Glutamatergic neuron (in vitro differentiated cells): ENCODE measurements at places on chromosomes 7 and 10. TPM values are rescaled to one million over a fixed set of nuclear protein-coding genes. Genes with fewer than 3 reads are reported as not detected.

- no peak for DNase-seq
Measured at GRCh38 chr7:141949451-141949850, 2.7 kb upstream of the CLEC5A start.

DNA sequence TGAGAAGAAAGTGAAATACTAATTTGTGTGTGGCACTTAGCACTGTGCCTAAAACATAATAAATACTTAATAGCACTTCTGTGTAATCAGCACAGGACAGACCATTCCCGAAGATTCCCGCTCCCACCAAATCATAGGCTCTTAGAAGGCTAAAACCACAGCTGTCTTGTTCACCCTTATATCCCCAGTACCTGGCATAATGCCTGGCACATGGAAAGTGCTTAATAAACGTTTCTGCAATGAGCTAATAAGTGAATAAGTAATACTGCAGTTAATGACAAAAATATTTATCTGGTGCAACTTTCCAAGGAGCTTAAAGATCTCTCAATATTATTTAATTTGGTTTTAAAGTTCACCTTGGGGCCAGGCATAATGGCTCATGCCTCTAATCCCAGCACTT is 43.2 kb downstream of the MTURN start:
- DNase-seq: no peak

The SPOCK2 gene
- total RNA-seq: 362 TPM

DNA sequence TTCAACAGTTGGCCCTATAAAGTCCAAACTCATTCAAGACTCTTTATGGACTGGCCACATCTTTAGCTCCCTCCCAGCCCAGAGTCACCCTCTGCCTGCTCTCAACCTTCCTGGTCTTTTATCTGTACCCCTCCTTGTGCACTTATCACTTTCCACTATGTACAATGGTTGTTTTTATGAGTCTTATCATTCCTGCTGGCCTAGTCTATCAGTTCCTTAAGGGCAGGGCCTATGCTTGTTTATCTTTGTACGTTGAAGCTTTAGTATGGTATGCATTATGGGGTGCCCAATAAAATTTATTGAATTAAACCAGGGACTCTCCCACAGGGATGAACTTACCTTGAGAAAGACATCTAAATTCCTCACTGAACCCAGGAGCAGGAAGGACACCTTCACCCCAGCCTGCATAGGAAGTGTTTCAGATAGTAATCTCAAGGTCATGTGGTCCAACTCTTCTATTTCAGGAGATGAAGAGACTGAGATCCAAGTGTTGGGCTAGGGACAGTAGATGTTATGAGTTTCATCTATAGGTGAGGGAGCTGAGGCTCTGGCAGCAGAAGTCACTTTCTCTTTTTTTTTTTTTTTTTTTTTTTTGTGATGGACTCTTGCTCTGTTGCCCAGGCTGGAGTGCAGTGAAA is 13.3 kb upstream of the PDCD4 start:
- DNase-seq: no peak

GRCh38 chr10:29102233-29102632 is 186.6 kb upstream of the LYZL1 start:
- DNase-seq: no peak

DNA sequence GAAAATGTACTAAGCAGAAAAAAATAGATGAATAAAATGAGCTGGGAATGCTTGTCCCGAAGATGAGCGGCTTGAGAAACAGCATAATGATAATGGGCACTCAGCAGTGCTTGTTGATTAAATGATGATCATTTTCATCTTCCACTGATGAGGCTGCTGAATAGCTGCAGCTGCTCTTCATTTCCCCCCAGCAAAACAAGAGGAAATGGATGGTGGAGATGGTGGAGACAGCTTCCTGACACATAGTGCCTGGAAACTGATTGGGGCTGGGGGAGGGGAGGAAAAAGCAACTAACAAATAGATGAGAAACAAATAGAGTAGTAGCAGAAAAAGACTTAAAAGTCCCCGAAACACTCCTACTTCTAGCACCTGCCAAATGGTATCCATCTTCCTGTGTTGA is 41.4 kb downstream of the MRC1 start:
- DNase-seq: no peak

DNA sequence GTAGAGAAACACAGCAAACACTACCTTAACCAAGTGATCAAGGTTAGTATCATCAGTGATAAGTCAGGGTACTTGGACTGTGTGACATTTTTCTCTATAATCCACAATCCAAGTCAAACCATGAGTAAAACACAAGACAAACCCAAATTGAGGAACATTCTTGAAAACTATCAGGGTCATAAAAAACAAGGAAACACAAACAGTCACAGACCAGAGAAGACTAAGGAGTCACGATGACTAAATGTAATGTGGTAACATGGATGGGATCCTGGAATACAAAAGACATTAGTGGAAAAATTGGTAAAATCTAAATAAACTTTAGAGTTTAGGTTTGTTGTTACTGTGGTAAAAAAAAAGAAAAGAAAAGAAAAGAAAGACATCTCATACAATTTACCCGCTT is 103.8 kb downstream of the ARMH3 start:
- no peak for DNase-seq
